ENCODE measurements at places on chromosomes 4 and X.

DNA sequence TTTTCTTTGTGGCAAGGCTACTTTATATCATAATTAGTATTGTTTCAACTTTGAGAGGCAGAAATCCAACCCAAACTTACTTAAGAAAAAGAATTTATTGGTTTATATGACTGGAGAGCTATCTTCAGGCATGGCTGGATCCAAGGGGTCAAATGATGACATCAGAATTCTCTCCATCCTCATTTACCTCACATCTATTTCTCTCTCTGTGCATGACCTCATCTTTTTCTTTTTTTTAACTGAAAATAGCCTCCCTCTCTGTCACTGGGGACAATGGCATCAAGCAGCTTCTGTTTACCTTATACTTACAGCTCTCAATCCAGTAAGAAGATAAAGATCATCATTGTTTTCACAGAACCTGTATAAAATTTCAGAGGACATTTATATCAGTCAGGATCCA is 12.0 kb upstream of the EXOC1L start:
- DNase-seq = no peak

GRCh38 chr4:5810770-5811430 is 82.0 kb downstream of the CRMP1 start:
- no peak for DNase-seq

- no peak for DNase-seq
Observed at GRCh38 chr4:87669373-87669772, 19.3 kb downstream of the DMP1 start.

- DNase-seq = peak; percentile 72
Observed at GRCh38 chrX:1657367-1658070, 42.7 kb downstream of the ASMT start.

DNA sequence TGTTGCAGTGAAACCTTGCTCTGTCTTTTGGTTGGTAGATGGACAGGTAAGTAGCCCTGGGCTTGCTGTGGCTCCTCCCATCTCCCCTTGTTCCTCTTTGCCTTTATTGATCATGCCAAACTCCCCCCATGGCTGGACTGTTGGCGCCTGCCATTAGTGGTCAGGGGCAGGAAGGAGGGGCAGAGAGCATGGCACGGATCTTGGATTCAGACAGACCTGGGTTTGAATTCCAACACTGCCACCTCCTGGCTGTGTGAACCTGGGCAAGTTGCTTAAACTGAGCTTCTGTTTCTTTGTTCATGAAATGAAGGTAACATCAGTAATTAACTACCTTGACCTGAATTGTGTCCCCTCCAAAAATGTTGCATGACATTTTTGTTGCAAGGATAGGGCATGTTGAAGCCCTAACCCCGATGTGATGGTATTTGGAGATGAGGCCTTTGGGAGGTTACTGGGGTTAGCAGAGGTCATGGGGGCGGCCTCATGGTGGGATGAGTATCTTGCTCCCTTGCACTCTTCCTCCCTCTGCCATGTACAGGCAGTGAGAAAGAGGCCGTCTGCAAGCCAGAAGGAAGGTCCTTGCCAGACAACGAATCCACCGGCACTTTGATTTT is 6.0 kb downstream of the SLC2A9 start:
- peak; percentile 57 for DNase-seq

GRCh38 chrX:44903830-44904530 is 31.0 kb downstream of the KDM6A start:
- no peak for DNase-seq

DNA sequence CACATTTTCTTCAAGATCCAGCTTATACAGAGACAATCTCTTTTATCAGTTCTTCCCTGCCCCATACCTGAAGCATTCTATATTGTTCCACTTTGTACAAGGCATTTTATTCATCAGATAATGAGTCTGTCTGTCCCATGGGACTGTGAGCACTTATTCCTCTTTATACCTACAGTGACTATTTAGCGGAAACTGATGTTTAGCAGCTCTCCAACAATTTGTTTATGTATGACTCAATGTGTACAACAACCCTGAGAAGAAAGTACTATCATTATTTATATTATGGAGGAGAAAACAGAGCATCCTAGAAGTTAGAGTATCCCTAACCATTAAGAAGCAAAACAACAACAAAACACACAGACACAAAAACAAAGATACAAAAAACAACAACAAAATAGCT is 306.5 kb downstream of the PRDM5 start:
- no peak for DNase-seq

DNA sequence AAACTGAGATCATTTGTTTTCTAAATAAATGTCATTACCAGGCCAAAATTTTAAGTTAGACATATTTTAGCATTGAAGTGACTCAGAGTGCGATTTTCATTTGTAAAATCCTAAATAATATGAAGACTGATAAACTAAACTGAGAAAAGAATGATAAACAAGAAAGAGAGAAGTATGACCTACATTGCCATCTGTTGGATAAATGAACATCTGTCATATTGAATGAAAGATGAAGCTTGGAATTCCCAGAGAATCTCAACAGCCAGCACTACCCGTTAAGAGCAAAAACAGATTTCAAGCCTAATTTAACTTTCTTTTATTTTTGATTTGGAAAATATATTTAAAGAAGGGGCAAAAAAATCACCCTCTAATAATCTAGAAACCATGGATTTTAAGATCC is 591.0 kb upstream of the ATOH1 start:
- no peak for DNase-seq

- DNase-seq = no peak
Observed at GRCh38 chr4:99518601-99519295, 7.9 kb downstream of the C4orf17 start.

GRCh38 chr4:118973295-118973694 is 84.6 kb downstream of the SYNPO2 start:
- DNase-seq = no peak

- DNase-seq = no peak
Observed at GRCh38 chrX:87846956-87847355, 329.4 kb downstream of the KLHL4 start.

- no peak for DNase-seq
Observed at GRCh38 chr4:32884198-32884597, 2164.0 kb downstream of the PCDH7 start.

DNA sequence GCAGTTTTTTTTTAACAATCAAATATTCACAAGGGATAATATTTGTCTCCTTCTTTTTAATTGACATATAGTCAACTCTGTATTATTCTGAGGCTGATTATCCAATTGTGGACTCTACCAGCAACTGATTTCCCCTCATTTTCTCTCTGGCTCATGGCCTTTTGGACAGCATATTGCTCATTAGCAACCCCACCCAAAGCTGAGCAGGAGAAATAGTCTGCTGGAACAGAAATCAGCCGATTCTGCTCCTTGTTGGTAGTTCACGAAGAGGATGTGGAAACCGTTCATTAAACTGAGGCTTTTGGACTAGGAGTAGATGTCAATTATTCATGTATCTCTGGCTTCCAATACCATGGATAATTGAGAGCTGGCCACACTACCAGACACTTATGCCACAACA is 428.4 kb upstream of the INTU start:
- no peak for DNase-seq

- DNase-seq = no peak
Observed at GRCh38 chr4:3834186-3834662, 68.0 kb downstream of the ADRA2C start.

DNA sequence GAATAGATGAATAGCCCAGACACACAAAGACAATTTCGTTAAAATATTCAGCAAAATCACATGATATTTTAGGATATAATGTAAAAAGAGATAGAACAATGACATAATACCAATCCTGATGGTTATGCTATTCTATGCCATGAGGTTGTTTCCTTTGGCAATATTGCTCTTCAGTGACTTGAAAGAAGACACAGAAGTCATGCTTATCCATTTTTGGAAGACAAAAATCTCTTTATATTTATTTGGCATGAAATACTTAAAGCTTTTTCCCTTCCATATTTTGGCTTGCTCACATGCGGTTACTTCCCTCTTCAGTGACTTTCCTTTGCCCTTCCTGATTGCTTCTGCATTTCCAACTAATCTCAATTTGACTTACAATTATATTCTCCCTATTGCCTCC is 314.8 kb downstream of the IQCM start:
- no peak for DNase-seq

GRCh38 chrX:23845351-23845817 is 62.4 kb downstream of the APOO start:
- DNase-seq = no peak

DNA sequence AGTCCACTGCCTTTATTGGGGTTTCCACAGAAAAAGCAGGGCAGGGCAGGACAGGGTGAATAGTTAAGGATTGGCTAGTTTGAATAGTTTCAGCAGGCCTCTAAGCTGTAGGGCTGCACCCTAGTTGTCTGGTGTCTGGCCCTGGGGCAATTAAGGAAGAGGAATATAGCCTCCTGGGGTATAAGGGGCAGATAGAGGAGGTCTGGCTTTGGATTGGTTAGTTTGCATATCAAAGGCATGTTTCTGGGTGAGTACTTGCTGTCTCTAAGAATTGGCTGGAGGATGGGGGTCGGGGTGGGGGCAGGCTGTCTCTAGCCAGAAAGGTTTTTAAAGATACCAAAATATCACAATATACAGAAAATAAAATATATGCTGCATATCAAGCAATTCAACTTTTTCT is 100.4 kb downstream of the TMEM164 start:
- DNase-seq = no peak

GRCh38 chr4:139458543-139458942 is 4.6 kb downstream of the RAB33B start:
- DNase-seq = no peak

- peak; percentile 80 for DNase-seq
Observed at GRCh38 chrX:30568136-30568535, 9.4 kb downstream of the TASL start.

DNA sequence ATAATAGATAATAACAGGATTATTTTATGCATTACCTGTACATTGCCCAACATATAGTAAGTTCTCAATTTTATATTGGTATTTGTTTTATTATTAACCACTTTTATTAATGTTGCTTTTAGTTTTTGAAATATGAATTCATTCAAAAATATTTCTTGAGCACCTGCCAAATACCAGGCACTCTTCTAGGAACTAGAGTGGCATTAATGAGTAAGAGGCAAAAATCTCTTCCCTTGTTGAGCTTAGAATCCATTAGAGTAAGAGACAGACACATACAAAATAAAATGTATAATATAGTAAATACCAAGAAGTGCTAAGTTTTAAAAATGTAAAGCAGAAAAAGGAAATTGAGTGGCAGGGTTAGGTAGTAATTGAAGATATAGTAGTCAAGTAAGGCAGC is 45.8 kb downstream of the TET2 start:
- DNase-seq = no peak

DNA sequence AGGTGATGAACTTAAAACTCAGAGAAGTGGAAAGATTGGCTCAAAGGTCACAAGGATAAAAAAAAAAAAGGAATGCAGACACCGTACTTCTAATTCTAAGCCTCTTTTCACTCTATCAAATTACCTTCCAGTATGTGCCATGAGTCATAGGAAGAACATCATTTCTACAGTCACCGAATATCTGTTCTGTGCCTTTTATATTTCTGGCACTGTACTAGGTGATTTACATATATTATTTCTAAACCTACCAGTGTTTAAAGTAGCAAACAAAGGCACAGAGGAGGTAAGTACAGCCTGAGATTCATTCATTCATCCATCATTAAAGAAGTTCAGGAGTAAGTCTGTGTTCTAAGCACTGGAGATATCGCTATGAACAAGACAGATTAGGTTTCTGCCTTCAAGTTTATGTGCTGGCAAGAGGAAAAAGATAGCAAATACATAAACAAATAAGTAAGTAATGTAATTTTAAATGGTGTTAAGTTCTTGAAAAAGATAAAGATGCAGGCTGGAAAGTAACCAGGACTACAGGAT is 65.3 kb downstream of the PALLD start:
- peak; percentile 59 for DNase-seq

- DNase-seq = no peak
Observed at GRCh38 chr4:111399623-111400022, 745.6 kb upstream of the FAM241A start.

Measured in EH (cell line).